ENCODE measurements at places on chromosomes 7 and 10. TPM values are rescaled to one million over a fixed set of nuclear protein-coding genes. Genes with fewer than 3 reads are reported as not detected.
A peak's percentile ranks its signal among the peaks of the same experiment; 100 is the strongest.

DNA sequence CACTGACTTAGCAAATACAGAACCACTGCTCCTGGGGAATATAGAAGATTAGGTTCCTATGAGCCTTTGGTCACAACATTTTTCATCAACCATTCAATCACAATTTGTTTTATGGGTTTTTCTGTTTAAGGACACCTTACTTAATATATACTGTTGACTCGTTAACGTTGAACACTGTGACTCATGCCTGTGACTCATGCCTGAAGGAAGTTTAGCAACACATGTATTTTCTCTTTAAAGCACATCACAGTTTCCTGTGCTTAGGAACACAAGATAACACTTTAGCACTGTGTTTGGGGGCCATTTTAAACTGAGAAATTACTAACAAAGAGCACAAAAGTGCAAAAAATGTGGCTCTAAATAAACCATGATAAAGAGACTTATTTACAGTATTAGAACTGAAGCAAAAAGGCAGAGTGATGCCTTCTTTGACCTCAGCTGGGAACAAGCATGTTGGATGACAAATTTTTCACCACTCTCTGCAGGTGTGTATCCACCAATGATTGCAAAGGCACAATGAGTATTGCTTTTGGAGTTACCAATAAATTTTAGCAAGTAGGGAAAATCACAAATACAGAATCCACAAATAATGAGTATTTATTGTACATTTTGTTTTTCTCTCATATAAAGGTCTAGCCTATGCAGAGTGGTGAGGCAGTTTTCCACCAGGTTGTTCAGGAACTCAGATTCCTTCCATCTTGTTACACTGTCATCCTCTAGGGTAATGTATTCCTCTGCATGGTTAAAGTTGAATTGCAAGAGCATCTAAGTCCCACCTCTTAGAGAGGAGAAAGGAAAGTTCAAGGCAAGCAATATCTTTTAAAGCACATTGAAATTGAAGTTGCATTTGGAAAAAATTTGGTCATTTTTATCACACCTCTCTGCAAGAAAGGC lies 7.3 kb downstream of the FGFBP3 start:
- no peak for DNase-seq

PCDH15 gene
- total RNA-seq, result 0.97 TPM

DNA sequence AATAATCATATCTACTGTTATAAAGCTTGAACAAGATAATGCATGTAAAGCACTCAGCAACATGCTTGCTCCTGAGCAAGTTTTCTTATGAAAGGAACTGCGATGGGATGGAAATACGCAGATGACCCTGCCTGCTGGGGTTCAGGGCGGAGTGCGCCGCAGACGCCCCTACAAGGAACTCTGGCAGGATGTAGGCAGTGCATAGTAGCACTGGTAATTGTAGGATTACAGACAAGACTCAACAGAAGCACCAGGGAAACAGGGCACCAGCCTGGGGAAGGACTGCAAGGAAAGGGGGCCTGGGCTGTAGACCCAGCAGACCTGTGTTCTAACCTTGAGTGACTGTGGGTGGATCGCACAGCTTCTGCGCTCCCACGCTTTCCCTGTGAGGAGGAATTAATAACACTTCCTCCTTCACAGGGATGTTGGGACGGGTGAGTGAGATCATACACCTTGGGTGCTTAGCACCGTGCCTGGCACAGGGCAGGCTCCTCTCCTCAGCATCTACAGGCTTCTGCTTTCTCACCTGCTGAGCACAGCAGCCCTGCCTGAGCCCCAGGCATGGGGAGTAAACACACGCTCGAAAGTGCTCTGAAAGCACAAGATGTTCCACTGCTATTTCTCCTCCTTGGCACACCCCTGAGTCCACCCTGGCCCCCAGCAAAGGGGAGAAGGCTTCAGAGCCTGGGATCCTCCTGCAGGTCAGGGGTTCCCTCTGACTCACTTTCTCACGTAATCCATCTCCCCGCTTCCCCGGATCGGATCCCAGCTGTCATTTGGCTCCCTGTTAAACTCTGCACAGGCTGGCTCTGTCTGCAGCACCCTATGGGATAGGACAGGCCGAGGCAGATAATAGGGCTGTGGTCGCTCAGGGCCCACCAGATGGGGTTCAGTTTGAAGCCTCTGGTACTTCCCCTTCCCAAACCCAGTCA lies 19.2 kb downstream of the ITPRIP start:
- peak; percentile 79 for DNase-seq

- DNase-seq, result no peak
Observed at GRCh38 chr10:50679149-50679548, 55.4 kb upstream of the SGMS1 start.

DNA sequence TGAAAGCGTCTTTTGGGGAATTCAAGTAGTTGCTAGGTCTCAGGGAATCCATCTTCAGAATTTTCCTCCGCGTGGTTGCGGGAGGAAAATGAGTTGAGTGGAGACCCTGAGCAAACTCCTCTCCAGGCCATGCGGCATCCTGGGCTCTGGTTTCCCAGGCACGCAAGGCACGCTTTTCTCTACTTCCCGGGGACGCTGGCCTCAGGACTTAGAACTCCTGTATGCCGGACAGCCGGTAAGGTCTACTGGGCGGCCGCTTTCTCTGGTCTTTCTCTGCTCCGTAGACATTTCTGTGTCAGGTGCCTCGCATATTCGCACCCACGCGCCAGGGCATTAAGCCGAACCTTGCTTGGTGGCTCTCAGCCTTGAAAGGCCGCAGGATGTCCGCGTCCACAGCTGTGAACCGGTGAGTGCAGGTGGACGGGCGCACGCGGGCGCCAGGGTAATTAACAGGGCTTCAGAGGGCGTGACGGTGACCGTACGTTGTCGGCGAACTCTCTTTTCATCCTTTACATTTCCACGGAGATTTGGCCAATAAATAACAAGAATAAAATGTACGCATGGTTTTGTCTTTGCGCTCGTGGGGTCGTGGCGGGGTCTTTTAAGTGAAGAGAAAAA lies 992 bp upstream of the RBM20 start:
- DNase-seq, result no peak

DNA sequence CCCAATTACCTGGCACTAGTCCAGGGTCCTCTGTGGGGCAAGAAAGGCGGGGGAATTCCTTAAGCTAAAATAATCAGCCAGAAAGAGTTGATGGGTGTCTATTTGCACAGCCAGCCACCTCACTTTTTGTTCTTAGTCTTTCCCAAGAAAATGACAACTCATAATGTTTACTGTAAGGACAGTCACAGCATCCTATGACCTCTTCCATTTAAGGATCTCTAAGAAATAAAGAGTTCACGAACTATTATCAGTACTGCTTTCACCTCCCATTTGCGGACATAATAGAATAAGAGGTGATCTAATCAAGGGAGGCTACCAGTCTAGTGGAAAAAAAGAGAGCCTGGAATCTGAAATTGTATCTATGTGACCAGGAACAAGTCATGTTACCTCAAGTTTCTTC lies 72.4 kb upstream of the LRRC17 start:
- DNase-seq, result no peak

BMPER gene
- 2.4 TPM for total RNA-seq

DNA sequence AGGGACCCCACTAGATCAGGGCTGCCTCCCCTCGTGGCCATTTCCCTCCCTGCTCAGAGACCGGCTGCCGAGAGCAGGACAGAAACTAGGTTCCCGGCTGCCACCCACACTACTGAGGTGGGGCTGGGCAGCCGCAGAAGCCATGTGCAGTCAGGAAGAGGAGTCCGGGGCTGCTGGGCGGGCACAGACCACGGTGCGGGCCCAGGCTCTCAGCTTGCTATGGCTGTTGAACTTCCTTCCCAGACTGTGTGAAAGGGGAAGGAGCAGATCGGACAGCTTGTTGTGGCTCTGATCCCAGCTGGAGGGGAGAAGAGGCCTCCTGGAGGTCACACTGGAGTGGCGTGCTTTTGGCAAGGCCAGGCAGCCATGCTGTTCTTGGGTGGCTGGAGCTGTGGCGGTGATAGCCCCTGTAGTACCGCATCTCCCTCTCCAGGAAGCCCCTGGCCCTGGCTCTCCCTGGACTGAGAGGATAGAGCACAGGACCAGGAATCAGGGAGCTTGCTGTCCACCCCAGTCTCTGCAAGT lies 56.8 kb downstream of the HK1 start:
- DNase-seq, result peak; percentile 87

DNA sequence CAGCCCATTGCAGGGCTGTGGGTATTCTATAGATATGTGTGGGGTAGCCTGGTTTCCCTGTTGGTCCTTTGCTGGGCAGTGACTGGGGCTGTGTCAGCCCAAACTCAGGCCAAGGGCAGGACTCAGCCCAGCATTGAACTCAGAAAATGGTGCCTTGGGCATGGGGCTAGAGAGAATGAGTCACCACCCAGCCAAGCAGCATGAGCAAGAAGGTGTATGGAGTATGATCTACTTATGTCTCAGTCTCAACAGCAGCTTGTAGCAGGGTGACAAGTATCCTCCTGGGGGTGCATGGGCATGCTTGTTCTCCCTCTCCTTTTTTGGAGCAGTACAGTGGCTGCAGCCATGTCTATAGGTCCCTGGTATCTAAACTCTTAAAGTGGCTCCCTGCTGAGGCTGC lies 32.0 kb downstream of the STK31 start:
- DNase-seq, result no peak

GRCh38 chr10:85280014-85280413 lies 951.6 kb downstream of the CCSER2 start:
- no peak for DNase-seq

DNA sequence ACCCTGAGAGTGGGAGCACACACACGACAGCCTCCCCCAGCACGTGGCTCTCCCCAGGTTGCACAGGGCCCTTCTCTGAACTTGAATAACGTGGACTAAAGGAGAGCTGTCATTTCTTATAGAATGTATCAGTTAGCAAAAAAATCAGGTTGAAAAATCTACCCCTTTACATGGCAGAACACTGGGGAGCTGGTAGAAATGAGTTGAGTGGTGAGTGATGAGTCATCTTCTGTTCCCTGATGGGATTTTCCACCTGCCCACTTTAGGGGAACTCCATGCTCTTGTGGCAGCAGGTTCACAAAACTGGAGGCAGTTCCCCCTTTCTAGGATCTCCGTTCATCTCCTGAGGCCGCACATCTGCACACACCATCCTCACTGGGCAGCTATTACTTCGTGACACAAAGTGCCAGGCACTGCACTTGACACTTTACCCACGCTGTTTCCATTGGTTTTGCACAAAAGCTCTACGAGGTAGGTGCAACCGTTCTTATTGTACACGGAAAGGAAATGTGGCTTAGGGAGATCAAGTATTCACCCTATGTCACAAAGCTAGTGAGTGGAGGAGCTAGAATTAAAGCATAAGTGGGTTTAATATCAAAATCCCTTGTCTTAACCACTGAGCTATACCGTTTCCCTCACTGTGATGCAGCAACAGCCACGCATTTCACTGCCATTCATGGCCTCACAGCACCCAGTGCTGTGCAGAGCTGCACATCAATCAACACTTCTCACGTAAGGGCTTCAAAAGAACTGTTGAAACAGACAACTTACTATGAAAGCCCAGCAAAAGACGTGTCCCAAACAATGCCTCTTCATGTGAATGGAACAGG lies 80.2 kb downstream of the RNF216 start:
- DNase-seq, result no peak

DNA sequence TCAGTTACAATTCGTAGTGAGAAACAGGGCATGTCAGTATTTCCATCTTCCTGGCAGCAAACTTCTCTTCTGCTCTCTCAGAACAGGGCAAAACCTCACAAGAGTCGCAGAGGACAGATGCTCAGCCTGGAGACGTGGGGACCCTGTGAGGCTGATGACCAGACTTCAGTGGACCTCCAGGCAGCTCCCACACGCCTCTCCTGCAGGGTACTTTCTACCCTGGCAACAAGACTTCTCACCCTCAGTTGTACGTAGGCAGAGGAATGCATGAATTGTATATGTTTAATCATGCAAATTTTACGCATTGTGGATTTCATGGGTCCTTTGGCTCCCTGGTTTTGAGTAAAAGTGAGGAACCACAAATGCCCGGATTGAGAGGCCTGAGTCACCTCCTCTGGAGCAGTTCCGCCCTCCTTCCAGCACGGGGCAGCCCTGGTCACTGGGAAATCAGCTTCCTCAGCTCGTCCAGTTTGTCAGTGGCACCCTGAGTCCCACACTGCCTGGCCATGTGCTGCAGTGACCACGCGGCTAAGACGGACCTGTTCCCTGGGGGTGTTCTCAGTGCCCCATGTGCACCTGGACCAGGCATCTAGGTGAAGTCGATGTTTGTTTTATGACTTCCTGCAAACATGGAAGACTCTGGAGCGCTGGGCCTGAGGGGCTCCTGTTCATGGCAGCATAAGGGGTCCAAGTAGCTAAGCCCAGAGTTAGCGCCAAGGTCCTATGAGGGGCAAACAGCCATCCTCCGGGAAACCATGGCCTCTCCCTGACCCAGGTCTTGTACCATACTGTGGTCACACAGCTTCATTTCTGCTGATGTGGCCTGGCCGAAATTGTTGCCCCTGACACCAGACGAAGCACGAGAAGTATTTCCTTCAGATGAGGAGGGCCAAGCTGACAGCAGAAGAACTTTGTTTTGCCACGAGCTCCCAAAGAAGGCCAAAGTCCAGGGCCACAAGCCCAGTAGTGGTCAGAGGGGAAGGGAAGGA lies 165.1 kb downstream of the TNS3 start:
- no peak for DNase-seq

GRCh38 chr10:43401627-43402026 lies 7.4 kb downstream of the HNRNPF start:
- DNase-seq, result no peak

- no peak for DNase-seq
Observed at GRCh38 chr10:82331716-82332115, 456.7 kb downstream of the NRG3 start.

DNA sequence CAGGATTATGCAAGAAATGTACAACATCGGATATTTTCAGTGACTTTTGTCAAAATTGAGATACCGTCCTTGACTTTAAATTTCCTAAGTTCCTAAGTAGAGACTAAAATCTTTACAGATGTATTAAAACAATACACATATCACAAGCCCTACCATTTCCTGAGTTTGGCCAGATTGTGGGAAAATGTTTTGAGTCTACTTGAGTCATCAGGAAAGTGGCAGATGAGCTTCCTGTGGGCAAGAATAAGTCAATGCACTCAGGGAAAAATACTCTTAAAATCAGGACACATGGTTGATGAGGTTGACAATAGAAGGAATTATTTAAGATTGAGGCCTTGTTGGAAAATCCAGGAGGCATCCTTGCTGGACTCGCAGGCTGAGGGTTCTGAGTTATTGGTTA lies 162.5 kb downstream of the SNX10 start:
- no peak for DNase-seq

SNCG gene
- total RNA-seq, result 69.4 TPM

DNA sequence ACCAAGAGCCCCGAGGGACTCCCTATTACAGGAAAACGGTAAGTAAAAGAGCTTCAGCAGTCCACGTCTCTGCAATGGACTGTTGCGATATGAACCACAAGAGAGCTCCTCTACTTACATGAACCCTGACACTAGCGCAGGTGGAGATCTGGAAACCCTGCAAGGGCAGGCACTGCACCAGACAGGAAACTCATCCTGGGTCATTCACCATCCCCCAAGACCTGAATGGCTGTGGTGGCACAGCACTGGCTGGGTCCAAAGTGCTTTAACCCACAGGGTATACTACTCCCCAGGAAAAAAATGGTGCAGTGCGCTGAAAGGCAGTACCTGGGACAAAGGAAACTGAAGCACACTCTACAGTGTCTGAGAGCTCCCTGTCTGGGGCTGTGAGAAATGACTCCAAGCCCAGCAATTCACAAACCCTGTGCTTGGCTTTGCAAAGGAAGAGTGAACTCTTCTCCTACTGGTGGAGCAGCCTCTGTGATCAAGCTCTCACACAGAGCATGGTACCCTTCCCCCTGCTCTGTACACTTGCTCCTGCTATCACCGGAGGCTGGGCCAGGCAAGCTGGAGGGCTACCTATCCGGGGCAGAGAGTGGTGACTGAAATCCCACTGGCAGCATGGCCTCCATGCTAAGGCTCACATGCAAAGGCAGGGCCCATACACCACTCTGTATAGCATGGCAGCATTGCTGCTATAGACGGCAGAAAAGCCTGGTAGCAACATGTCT lies 44.9 kb downstream of the HIBADH start:
- DNase-seq, result no peak

GRCh38 chr10:64529003-64529350 lies 1007.8 kb downstream of the REEP3 start:
- DNase-seq, result no peak
